Smooth muscle cell of trachea (primary cell): ENCODE measurements at places on chromosomes 5 and 9. TPM values are rescaled to one million over a fixed set of nuclear protein-coding genes. Genes with fewer than 3 reads are reported as not detected.

Gene THBS4
- 0.87 and 11.9 TPM in 2 replicates for total RNA-seq

Gene CACNA1B
- total RNA-seq, result under 0.01 TPM in 1 of 2 replicates, not detected in the other

Gene NUTM2G
- total RNA-seq, result not detected in 2 replicates

Gene ADAMTS16
- 0.17 TPM in 1 of 2 replicates, not detected in the other for total RNA-seq

Gene PCDHGB6
- total RNA-seq, result 5.1 and 6.5 TPM in 2 replicates

Gene NR5A1
- not detected in 2 replicates for total RNA-seq
